ENCODE measurements at places on chromosomes 6 and 20. TPM values are rescaled to one million over a fixed set of nuclear protein-coding genes. Genes with fewer than 3 reads are reported as not detected.

DNA sequence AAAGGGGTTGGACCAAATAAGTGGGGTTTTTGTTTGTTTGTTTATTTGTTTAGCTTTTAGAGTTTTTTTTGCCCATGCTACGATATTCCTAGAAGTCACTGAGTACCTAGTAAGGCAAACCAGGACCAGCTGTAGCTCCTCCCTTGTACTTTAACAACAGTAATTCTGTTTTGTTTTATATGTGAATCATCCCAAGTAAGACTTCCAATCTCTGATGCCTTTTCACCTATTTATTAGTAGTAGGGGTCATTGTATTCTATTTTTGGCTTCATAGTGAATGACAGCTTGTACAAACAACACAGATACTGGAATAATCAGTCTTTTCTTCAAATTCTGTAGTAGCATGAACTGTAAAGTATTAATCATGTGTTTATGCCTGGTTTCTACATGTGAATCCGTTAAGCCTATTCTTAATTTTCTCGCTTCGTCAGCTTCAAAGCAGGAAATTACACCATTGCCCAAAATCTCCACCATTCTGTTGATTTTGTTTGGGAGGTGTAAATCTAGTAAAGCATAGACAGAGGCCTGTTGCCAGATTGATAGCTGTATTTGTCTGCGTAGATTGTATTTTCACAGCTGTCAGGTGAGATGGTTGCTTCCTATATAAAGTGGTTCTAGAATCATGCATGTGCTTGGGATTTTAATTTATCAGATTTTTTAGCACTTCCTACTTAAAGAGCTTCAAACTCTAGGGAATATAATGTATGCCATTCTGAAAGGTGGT is 151.5 kb upstream of the FLRT3 start:
- DNase-seq = no peak

DNA sequence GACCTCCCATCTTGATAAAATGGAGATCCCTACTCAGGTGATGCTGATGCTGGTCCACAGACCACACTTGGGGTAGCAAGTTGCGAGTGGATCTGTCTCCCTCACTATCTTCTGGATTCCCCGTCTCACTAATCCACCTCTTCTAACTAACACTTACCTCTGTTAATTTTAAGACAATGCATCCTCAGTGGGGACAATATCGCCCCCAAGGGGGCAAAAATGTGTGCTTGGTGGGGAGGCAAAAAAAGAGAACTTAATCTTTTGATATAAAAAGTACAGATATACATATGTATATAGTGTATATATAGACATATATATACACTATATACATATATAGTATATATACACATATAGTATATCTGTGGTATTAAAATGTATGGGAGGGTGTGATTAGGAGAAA is 4.3 kb downstream of the LRFN2 start:
- DNase-seq = no peak

C6orf58 gene
- 0.06 TPM for polyA plus RNA-seq

DNA sequence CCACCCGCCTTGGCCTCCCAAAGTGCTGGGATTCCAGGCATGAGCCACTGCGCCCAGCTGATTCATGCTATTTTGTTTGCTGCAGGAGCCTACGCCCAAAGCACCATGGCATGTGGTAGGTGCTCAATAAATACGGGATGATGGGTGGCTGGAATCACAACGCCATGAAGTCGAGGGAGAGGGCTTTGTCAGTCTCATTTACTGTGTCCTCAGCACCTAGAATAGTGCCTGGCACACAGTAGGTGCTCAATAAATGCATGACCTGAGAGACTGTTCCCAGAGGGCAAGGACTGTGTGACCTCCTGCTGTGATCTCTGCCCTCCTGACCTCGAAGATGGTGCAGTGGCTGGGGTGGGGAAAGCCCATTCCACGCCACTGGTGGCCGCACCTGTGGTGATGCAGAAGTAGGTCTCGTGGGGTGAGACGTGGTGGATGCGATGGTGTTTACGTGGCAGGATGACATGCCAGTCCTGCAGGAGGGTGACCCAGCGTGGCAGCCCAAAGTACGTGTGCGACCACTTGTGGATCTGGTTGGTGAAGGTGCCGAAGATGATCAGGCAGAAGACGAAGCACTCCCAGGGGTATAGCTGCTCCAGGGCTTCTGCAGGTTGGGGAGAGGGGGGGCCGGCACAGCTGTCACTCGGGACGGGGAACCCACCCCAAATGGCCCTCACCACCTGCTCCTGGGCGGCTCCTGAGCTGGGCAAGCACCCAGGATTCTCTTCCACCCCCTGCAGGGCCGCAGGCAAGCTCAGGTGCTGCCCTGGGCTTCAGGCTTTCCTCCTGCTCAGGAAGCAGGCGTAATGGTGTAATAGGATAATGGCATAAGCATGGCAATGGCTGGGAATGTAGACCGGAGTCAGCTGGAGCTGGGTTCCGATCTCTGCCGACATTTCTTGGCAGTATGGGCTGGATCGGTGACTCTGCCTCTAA is 14.9 kb upstream of the UBE2V1 start:
- DNase-seq = no peak

KCNQ5 gene
- polyA plus RNA-seq = 1.6 TPM
